Stimulated activated CD8-positive, alpha-beta memory T cell treated with anti-CD3 and anti-CD28 coated beads, Interleukin-4, amount 100 ng/mL, for 24 hours (primary cell): ENCODE measurements at places on chromosomes 16 and 17.

GRCh38 chr17:78378225-78379130 is at the start of gene PGS1:
PGS1 (plus strand) TSS chr17:78378649; CDS start chr17:78378666, 17 bp downstream.
- peak; percentile 78 for DNase-seq

DNA sequence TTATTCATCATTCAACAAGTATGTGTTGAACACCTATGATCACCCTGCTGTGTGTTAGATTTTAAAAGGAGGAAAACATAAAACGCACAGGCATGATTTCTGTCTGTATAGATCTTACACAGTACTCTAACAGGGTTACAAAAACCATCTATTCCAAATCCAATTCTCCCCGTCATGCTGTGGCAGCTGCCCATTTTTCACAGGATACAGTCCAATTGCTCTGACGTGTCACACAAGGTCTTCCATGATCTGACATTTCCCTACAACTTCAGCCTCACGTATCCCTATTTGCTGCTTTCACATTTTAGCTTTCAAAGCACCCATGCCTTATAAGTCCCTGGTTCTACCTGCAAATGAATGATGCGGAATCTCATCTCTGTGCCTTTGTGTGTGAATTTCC is 67.0 kb upstream of the CNTNAP4 start:
- no peak for DNase-seq

GRCh38 chr16:82835487-82836155 is 208.9 kb downstream of the CDH13 start:
- DNase-seq: no peak

GRCh38 chr17:8117980-8118768 is at the start of gene ALOXE3:
ALOXE3 (minus strand) TSS chr17:8118514; CDS start chr17:8117990, 524 bp downstream.
- no peak for DNase-seq

- DNase-seq: no peak
These were observed 51.2 kb upstream of the TOB1 start for GRCh38 chr17:50917418-50917743.

- no peak for DNase-seq
These were observed 207.7 kb downstream of the LAT start for GRCh38 chr16:29192329-29193247.

DNA sequence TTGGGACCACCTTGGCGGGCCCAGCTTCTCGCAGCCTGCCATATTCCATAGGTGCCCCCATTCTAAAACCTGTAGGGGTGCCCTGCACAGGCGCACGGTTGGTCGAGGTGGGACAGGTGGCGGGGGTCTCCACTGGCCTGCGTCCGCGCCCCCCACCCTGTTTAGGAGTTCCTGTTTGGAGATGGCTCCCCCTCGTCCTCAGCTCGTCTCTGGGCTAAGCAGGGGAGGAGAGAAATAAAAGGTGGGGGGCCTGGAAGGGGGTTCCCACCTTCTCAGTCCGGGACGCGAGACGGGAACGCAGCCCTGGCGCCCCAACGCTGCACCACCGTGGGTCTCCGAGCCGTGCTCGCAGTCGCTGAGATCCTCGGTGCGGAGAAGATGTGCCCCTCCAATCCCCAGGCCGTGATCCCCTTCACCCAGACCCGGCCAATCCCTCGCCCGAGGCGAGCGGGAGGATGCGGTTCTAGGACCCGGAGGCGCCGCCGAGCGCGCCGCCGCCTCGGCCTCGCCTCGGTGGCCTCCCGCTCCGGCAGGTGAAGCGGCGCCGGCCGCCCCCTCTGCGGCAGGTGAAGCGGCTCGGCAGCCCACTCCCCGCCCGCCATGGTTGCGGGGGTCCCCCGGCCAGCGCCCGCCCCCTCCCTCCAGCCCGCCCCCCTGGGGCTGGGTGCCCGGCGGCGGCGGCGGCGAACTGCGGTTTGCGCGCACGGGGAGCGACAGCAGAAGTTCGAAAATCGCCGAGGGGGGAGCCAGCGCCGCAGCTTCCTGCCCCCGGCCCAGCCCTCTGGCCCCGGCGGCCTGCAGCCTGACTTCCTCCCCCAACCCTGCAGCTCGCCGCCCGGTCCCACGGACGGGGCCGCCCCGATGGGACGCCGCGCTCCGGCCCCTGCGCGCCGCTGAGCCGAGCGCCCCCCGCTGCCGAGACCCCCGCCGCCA is at the start of gene FMNL1:
TSS of gene FMNL1 (plus strand) at position 805 of the 933 bp plus-strand sequence. CDS start 240 bp downstream, outside the sequence.
- peak; percentile 47 for DNase-seq

DNA sequence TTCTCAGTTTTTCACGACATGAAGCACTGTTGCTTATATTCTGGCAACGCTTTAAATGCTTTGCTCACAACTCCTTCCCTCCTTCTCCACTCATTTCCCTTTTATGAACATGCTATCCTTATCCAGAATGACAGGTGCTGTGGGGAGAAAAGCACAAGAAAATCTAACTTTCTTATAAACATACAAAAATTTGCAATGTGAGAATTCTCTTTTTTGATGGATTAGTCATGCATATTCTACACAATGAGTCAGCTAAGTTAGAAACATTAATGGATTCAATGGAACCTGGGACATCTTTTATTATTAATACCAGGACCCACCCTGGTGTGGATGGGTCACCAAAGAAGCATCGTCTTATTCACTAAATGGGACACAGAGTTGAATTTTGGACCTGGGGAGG is 234.6 kb upstream of the CDH5 start:
- no peak for DNase-seq

- no peak for DNase-seq
These were observed 16.2 kb downstream of the SREBF1 start for GRCh38 chr17:17820463-17821158.

- no peak for DNase-seq
These were observed 3.9 kb downstream of the NLRC3 start for GRCh38 chr16:3573146-3573815.

DNA sequence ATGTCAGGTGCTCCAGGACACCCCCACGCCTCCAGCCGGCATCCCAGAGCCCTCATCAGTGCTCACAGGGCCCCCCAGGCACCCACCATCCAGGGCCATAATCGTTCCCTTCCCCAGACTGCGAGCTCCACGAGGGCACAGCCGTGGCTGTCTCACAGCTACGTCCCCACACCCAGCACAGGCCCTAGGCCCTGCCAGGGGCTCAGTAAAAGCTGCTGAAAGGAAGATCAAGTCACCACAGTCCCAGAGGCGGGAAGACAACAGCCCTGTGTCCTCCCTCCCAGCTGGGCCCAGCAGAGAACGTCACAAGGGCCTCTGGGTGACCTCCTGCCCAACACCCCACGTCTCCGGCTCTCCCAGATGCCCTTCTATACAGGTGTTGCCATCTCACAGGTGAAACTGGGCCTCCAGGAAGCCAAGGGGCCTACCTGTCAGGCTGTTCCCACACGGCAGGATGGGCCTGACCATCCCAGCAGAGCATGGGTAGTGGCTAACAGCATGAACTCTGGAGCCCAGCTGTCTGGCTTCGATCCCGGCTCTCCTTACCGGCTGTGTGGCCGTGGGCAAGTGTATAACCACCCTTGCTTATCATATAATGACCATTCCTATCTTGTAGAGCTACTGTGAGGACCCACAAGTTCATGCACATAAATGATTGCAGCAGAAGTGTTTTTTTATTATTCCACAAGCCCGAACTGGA is 17.9 kb downstream of the ARL2BP start:
- DNase-seq: no peak

- DNase-seq: no peak
These were observed 502.3 kb downstream of the RBFOX1 start for GRCh38 chr16:7834771-7835431.

DNA sequence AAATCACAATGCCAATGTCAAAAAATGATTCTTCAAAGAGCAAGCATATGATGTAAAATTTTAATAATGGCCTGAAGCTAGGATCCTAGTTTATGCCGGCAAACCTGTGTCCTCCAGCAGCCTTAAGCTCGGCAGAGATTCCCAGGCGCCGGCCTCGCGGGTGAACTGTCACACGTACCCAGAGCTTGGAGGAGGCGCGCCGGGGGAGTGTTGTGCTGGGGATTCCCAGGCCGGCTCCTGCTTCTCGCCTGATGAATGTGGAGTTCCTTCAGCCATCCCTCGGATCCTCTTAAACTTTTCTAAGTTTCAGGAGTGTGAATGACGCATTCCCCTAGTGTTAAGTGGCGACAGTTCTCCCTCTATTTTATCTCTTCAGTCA is 19.1 kb upstream of the NTN1 start:
- no peak for DNase-seq

DNA sequence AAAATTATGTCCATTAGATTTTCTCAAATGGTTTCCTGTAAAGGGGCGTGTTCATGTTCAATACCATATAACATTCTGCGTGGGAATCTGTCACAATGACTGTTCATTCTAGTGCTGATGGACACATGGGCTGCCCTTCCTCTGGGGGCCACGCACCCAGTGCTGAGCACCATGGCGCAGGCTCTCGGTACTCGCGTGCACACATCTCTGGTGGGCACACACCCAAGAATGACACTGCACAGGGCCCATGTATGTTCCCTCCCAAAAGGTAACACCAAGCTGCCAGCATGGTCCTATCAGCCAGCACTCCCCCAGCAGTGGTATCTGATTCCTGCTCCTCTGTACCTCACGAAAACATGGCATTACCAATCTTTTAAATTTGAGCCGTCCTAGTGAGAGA is 13.7 kb downstream of the B9D1 start:
- no peak for DNase-seq

- DNase-seq: no peak
These were observed 238.7 kb upstream of the TNRC6C start for GRCh38 chr17:77719806-77720205.

DNA sequence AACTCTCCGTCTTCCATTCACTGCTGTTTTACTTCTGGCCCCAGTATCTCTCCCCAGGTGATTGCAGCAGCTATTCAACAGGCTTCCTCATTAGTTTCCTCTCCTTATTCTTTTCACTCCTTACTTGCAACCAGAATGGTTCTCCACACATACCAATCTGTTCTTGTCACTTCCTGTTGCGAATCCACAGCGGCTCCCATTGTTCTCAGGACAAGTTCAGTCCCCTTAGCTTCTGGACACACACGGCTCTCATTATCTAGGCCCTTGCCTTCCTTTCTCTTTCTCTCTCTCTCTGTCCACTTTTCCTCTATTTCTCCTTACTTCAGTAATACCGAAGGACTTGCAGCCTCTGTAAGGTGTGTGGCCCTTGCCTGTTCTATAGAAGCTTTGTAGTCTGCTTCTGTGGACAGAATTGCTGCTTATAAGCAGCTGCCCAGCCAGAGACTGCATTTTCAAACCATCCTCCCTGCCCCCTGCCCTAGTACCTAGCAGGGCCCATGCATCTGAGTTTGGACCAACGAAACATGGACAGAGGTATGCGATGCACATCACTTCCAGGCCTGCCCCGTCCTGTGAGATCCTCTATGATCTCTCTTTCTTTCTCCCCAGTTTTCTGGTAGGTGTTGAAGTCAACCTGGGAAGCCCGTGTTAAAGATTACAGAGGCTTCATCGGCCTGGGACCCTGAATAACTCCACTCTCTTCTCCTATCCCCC is 45.7 kb downstream of the VAT1L start:
- DNase-seq: no peak

GRCh38 chr17:38751808-38752307 is 683 bp upstream of the PSMB3 start:
- DNase-seq: peak; percentile 69

DNA sequence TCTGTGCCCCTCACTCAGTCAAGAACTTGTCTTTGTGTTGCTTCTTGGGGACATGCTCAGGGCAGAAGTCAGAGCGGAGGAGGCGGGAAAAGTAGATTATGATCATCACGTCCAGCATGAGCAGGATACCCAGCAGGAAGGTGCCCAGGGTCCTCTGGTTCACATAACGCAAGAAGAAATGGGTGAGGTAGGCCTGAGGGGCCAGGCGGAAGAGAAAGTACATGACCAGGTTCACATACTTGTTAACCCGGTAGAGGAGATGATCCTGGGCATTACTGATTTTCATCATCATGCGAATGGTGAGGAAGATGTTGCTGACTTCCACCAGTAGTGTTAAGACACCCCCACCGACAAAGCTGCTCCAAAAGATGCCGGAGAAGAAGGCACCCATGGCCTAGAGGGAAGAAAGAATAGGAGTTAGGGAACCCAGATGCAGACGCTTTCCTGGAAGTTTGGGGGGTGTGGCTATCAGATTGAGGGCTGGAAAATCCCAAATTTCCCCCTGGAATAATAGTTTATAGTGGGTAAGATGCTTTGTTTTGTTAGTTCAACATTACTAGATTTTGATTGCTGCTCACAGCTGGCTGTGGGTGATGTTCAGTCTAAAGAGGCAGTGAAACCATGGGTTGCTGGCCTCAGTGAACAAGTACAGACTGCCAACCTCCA is 1.4 kb downstream of the TLCD1 start:
- no peak for DNase-seq

- no peak for DNase-seq
These were observed 62.1 kb downstream of the CRISPLD2 start for GRCh38 chr16:84881702-84882521.

DNA sequence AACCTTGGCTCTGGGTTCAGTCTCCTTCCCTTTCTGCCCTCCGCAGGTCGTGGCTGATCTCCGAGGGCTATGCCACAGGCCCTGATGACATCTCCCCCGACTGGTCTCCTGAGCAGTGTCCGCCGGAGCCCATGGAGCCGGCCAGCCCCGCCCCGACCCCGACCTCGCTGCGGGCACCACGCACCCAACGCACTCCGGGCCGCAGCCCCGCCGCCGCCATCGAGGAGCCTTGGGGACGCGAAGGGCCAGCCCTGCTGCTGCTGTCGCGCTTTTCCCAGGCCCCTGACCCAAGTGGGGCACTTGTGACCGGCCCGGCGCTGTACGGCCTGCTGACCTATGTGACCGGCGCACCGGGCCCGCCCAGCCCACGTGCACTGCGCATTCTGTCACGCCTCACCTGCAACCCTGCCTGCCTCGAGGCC is 5.1 kb downstream of the ARMC5 start:
- DNase-seq: no peak

DNA sequence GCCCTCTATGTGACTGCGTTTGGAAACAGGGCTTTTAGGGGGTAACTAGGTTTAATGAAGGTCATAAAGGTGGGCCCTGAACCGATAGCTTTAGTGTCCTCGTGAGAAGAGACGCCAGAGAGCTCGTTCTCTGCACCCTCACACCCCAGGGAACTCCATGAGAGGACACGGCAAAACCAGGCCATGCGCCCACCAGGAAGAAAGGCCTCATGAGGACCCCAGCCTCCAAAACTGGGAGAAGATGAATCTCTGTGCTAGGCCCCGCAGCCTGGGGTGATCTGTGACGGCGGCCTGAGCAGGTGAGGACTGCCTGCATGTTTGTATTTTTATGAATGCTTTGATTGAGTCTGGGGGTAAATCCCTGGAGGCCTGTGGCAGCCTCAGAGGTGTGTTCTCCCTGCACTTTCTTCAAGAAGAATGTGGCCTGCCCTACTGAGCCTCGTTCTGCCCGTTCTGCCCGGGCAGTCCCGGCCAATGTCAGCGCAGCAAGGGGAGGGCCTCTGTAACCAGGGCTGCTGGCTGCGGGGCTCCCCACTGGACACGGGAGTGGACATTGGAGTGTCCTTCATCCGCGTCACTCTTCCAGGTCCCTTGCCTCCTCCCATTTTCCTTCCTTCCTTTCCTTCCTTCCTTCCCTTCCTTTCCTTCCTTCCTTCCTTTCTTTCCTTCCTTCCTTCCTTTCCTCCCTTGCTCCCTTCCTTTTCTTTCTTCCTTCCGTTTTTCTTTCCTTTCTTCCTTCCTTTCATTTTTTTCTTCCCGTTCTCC is 6.8 kb upstream of the RNF213 start:
- DNase-seq: no peak
